ENCODE measurements at places on chromosomes 16 and 17.

- peak; percentile 3 for DNase-seq
Measured at GRCh38 chr16:914440-914839, 56.3 kb downstream of the LMF1 start.

- peak; percentile 83 for DNase-seq
Measured at GRCh38 chr17:51228161-51228560, 31.7 kb downstream of the MBTD1 start.

DNA sequence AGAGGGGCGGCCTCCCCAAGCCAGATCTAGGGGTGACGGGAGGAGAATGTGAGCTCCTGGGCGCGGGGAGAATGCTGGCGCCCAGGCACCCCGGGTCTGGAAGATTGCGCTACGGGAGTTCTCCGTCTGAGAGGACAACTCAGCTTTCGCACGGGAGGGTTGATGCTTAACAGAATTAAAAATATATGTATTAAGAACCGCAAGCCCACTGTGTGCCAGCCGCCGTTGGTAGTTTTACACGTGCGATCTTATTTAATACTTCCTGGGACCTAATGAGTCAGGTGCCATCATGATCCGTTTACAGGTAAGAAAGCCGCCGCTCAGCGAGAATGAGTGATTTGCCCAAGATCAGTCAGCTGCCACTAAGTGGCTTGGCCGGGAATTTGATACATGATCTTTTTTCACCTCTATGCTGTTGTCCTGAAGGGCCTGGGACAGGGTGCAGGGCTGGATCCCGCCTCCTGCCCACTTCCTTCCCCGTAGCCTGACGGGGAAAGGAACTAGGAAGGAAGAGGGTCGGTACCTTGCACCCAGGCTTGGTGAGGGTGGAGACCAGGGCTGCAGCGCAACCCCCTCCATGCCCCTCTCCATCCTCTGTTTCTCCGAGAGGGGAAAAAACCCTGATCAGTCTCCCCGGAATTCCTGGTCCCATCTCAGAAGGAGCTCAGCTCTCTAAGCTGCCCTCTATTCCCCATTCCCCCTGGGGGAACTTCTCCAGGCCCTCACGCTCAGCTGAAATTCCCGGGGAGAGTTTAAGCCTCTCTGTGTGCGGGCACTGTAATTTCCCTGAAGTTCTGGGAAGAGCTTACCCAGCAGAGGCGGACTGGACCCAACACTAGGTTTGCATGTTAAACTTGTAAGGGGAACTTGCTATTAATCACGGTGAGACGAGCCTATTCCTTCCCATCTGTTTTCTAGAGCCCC lies 983 bp downstream of the VAT1L start:
- no peak for DNase-seq

DNA sequence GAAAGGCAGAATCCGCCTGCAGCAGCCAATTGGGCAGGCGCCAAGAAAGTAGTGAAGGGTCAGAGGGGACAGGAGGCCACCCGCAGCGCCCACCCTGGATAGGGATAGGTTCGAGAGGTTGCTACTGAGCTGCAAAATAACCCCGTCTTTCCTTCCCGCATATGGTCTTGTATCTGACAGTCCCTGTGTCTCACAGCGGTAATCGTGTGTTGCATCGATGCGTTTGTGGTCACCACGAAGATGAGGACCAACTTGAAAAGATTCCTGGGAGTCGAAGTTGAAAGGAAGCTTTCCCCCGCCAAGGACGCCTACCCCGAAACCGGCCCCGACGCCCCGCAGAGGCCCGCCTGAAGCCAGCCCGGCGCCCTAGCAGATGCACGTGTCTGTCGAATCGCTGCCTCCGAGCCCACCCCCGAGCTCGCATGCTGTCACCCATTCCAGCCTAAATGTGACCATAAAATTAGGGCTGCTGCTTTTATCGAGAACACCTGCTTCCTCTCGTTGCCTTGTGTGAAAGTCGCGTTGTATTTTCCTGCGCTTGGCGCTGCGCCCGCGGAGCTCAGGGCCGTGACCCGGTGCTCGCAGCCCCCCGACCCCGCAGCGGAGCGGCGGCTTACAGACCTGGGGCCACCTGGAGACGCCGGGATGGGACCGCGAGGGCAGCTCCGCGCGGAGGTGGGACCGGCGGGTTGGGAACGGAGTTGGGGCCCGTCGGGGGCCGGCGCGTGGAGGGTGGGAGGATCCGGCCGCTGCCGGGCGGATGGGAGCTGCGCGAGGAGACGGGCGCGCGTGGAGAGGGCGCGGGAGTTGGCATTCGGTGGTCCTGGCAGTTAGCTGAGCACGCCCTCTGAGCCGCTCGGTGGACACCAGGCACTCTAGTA lies at the start of gene CMTM2:
Gene CMTM2, plus strand, starts transcription at position 813 of the 881 bp plus-strand sequence. CDS start 145 bp downstream, outside the sequence.
- peak; percentile 10 for DNase-seq

- DNase-seq: peak; percentile 72
Measured at GRCh38 chr17:75688209-75688825, 21.2 kb downstream of the SAP30BP start.

DNA sequence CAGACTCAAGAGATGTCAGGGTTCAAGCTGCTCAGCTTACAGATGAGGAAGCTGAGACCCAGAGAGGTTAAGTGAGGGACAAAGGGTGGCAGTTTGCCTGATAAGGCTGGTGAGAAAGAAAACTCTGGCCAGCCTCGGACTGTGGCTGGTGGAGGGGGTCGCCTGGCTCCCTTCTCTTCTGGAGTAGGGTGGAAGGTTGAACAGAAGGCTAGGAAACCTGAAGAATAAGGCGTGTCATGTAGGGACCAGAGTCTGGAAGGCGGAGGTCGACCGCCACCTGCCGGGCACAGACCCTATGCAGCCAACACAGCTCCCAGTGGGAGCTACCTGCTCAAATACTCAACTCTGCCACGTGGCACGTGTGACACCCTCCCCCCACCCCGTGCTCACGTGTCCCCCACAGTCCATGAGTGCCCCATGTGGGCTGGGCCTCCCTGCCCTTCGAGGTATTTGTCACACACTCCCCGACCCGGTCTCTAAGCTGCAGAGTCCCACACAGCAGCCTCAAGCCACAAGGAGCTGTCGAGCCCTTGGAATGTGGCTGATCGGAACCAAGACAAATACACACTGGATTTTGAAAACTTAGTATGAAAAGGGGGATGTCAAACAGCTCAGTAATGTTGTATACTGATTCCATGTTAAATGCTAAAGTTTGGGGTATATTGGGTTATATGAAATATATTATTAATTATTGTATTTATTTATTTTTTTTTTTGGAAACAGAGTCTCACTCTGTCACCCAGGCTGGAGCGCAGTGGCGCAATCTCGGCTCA lies 11.8 kb downstream of the HID1 start:
- DNase-seq: peak; percentile 11

- no peak for DNase-seq
Measured at GRCh38 chr17:49600949-49601348, 25.3 kb downstream of the NXPH3 start.

- DNase-seq: peak; percentile 54
Measured at GRCh38 chr17:19726631-19727376, 10.4 kb upstream of the SLC47A2 start.

DNA sequence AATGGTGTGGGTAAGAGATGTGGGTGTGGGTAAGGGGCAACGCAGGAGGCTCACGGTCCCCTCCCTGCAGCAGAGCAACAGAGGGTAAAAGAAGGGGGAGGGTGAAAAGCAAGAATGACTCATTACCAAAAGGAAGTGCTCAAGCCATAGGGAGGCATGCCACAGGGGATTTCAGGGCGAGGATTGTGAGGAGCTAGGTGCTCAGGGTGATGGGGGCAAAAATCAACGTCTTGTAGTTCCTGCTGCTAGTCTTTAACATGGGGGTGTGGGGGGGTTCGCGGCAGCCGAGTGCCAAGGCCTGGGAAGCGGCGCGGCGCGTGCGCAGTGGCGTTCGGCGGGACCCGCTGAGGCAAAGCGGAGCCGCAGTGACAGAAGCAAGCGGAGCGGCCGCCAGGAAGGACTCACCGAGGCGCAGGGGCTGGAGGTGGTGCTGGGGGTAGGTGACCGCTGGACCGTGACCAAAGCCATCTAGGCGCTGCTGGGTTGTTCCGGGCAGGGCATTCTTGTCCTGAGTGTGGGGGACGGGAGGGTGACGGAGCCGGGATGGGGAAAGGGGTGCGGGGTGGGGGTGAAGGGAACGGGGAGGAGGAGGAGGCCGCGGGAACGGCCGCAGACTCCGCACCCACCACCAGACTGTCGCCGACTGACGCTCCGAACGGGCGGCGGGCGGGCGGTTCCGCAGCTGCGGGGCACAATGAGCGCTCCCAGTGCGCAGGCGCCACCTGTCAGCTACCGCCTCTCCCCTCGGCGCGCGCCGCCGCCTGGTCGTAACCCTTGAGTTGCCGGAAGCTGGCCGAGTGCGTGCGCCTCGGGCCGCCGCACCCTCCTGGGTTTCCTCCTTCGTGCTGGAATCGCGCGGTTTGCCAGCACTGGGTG lies at the start of gene SSH2:
Gene SSH2, minus strand, starts transcription at position 696 of the 876 bp plus-strand sequence. Its CDS starts 228 bp downstream, at position 468.
- peak; percentile 78 for DNase-seq

- DNase-seq: no peak
Measured at GRCh38 chr16:31348579-31348978, 6.4 kb upstream of the ITGAX start.

DNA sequence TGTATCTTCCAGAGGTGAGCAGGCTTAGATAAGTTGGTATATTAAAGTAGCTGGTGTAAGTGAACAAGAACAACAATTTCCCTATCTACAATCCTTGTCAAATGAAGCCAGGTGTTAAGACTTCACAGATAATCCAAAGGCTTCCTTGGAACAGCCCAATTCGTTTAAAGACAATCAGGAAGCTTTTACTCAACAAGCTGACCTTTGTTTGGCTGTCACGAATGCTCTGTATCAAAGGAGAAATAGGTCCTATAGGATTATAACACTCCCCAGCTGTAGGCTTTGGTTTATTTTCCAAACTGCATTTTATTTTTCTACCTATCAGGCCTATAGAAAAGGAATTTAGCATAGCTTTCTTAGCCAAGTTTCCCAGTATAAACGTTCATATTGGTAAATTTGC lies 766.5 kb upstream of the GOT2 start:
- DNase-seq: no peak

GRCh38 chr16:921321-921905 lies 49.4 kb downstream of the LMF1 start:
- DNase-seq: no peak

DNA sequence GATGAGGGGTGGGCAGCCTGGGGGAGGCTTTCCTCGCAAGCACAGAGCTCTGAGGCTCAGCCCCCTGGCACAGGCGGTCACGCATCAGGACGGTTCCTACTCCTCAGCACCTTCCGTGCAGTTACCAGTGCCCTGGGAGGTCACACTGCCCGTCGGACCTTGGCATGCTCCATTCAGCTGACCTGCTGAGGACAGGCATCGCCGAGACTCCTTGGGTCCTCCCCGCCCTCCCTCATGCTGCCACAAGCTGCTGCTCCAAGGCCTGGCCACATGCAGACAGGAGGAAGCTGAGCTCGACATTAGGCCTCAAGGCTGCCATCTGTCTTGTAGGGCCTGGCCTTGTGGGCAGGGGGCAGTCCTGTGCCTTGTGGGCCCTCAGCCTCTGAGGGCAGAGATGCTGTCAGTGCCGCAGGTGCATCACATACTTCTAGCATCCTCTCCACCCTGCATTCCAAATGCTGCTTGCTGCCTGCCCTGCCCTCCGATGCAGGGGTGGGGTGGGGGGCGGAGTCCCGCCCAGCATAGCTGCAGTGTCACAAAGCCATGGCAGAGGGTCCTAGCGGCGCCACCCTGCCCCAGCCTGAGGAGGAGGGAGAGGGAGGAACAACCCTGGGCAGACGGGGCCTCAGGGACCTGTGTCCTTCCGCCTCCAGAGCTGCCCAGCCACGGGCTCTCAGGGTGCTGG lies 9.3 kb downstream of the C16orf90 start:
- no peak for DNase-seq

- DNase-seq: no peak
Measured at GRCh38 chr16:50932348-50932935, 190.6 kb downstream of the CYLD start.

GRCh38 chr17:4160294-4160859 lies 17.4 kb downstream of the CYB5D2 start:
- no peak for DNase-seq

GRCh38 chr16:4358831-4359561 lies 7.9 kb upstream of the PAM16 start:
- DNase-seq: no peak

GRCh38 chr17:67279115-67279514 lies 34.1 kb upstream of the HELZ start:
- DNase-seq: no peak

DNA sequence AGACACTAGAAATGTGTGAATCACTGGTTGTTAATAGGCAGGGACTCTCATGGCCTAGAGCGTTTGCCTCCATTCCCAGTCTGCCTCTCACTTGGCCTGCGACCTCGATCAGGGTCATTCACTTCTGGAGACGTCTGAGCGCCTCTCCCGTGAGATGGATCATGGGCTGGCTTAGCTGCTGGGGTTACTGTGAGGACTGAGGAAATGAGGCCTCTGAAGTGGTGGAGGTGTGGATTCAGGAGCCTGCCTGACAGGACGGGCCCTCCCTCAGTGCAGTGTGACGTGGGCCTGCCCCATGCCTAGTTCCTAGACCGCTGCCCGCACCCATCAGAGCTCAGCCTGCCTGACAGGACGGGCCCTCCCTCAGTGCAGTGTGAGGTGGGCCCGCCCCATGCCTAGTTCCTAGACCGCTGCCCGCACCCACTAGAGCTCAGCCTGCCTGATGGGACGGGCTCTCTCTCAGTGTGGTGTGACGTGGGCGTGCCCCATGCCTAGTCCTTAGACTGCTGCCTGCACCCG lies 61.9 kb downstream of the BANP start:
- no peak for DNase-seq

- DNase-seq: peak; percentile 63
Measured at GRCh38 chr17:64648234-64648633, 13.9 kb downstream of the SMURF2 start.

GRCh38 chr16:84940670-84941551 lies 70.4 kb downstream of the ZDHHC7 start:
- peak; percentile 79 for DNase-seq

- no peak for DNase-seq
Measured at GRCh38 chr16:58338205-58338604, 43.4 kb upstream of the PRSS54 start.

GRCh38 chr17:48494335-48494734 lies 36.5 kb downstream of the HOXB1 start:
- DNase-seq: peak; percentile 69
